GM18507 (cell line): ENCODE measurements at places on chromosomes 6 and 20.

DNA sequence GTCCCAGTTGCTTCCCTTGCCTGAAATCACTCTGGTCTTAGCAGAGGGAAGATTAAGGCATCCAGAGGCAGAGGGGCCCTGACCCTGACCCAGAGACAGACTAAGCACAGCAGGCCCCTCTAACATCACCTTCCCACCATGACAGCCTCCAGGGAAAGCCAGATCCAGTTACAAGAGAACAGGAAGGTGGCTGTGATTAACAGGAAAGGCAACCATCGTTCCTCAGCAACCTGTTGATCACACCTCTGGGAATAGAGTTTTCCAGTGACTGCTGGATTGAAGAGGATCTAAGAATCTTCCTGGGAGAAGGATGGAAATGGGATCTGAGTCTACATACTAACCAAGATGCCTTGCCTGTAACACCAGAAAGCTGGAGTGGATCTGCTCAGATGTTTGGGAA lies 5.2 kb upstream of the TREM1 start:
- DNase-seq, result no peak

GRCh38 chr20:2801286-2801728 lies 880 bp upstream of the CPXM1 start:
- no peak for DNase-seq

DNA sequence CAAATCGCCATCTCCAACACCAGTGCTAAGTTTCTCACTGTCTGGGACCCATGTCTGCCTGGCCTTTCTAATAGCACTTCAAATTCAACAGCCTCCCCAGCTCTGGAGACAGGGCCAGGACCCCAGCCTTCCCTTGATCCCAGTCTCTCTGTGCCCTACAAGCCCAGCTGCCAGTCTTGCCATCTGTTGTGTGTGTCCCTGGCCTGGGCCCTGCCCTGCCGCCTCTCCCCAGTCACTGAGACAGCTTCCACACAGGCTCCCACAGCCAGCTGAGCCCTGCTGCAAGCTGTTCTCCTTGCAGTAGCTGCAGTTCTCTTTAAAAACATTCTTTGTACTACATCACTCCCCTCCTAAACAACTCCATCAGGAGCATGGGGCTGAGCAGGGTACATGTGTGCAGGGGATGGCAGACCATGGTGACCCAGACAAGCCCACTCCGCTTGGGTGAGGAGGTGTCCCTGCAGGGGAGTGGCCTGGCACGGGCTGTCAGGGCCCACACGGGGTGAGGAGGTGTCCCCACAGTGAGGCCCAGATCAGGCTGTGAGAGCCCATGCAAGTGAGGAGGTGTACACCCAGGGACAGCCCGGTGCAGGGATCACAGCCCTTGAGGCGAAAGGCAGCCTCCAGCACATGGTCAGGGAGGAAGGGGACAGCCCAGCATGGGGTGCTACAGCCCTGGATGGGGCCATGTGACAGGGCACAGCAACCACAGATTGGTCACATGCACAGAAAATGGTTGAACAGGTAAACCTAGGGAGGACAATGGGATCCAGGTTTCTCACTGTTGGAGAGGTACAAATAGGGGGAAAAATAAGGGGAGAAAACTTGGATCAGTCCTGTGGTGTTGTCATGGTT lies 16.2 kb downstream of the CST7 start:
- no peak for DNase-seq

GRCh38 chr6:130811932-130812331 lies 15.3 kb upstream of the SMLR1 start:
- DNase-seq, result no peak

GRCh38 chr6:154314084-154314483 lies 42.5 kb downstream of the IPCEF1 start:
- no peak for DNase-seq

- no peak for DNase-seq
These were observed 43.3 kb downstream of the SOX4 start for GRCh38 chr6:21636876-21637275.

DNA sequence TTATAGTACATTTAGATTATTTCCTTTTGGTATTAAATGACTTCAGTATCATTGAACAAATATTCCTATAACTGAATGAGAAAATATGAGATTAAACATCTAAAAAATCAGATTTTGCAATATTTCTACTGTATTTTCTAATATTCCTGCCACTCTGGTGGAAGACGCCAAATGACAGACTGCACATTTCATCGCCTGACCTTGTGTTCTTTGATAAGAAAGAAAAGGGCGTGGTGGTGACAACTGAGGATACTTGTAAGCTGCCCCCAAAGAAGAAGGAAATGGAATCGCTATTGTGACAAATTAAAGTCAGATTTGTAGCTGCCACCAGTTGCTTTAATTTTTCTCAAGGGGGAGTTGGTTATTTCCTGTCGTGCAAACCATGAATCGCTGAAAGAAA lies 131.3 kb downstream of the MTFR2 start:
- no peak for DNase-seq

DNA sequence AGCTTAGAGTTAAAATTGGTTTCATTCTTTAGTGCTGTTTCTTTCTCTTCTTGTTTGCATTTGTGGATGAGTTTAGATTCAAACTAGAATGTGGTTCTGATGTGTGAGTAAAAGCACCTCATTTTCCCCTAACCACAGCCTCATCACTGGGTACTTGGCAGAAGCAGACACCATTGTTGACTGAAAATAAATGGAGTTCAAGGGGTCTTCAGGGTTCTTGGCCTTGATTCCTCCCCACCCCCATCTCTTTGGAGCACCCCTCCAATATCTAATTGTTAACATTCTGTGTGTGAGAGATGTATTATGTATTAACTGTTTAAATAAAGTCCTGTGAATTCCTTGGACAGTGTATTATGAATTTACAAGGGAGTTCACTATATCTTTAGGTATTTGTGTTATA lies 59.6 kb downstream of the JARID2 start:
- DNase-seq, result no peak

- no peak for DNase-seq
These were observed 729.1 kb upstream of the HS3ST5 start for GRCh38 chr6:115071962-115072361.

- no peak for DNase-seq
These were observed 113.6 kb upstream of the IFNGR1 start for GRCh38 chr6:137332637-137333280.

- DNase-seq, result no peak
These were observed 101.0 kb downstream of the LCA5 start for GRCh38 chr6:79436241-79436640.

DNA sequence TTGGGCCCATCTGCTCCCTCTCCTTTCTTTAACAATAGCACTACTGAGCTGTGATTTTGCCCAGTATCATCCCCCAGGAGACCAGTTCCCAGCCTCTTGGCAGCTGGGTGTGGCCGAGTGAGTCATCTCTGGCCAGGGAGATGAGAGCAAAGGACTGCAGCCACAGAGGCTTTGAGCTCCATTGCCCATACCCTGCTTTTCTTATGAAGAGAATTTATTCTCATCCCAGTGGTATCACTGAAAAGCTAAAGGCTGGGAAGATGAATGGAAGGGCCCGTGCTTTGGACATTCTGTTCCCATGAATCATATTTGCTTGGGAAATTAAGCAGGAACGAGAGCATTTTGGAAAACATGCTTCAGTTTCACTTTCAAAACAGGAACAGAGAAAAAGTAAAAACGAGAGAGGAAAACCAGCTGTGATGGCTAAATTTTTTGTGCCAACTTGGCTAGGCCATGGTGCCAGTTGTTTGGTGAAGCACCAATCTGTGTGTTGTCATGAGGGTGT lies 14.9 kb downstream of the CST3 start:
- no peak for DNase-seq

DNA sequence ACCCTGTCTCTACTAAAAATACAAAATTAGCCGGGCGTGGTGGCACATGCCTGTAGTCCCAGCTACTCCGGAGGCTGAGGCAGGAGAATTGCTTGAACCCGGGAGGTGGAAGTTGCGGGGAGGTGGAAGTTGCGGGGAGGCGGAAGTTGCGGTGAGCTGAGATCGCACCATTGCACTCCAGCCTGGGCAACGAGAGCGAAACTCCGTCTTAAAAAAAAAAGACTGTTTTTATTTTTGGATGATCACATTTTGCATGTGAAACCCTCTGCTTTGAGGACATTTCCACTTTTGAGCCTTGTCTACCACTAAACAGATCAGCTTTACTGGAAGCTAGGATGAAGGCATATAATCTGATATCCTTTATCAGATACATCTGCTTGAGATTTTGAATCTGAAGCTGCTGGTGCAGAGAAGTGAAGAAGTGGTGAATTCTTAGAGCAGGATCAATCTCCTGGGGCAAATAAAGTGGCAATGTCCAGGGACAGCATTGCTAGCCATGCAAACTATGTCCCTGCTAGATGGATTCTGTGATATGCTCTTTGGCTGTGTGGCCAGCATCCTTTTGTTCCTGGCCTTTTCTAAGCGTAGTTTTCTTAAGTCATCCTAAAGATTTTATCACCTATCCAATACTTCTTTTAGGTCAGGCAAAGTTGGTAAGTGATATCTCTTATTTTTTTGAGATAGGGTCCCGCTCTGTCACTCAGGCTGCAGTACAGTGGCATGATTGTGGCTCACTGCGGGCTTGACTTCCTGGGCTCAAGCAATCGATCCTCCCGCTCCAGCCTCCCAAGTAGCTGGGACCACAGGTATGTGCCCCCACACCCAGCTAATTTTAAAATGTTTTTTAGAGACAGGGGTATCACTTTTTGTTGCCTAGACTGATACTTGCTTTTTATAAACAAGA lies 23.3 kb downstream of the RBL1 start:
- DNase-seq, result no peak

DNA sequence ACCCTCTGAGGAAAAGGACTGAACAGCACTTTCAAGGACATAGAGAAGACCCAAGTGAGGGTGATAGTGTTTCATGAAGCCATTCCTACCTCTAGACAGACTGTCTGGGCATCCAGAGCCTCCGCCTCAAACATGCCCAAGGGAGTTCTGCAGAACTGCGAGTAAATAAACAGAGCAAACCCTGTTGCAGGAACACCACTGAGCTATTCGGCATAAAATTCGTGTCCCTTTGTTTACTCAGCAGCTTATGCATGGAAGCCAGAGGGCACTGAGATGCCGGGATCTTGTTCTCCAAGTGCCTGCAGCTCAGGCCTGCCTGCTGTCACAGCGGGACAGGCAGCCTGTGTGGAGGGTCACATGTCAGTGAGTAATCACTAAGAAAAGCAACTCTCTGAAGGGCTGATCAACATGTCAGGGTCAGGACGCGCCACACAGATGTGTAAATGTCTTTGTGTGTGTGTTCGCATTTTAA lies 164.9 kb upstream of the HEY2 start:
- DNase-seq, result no peak

DNA sequence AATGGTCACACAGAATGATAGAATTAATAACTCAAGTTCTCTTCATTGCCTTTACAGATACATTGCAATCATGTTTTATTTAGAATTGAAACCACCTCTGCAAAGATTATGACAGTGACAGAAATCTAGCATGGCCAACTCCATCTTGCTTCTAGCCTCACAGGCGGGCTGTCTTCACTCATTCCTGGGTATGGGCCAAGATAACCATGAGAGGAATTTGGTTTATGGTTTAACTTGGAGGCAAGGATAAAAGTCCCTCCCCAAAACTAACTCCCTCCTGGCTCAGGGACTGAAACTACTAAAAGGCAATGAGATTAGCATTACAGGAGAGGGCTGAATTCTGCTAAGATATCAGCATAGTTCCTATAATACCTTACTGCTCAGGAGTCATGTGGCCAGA lies 95.2 kb upstream of the CST7 start:
- no peak for DNase-seq

DNA sequence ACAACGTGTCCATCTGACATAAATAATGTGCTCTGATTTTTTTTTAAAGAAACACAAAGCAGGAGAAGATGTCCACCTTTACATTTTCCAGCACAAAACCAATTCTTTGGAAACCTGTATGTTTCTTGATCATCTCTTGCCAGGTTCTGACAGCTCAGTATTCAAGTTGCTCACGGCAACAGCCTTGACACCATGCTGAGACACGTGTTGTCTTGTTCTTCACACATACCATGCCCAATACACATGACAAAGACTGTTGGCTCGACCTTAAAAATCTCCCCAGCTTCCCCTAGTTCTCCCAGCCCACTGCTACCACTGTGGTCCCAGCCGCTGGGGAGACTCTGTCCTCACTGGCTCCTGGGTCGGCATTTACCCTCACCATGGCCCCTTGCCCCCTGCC lies 518.9 kb downstream of the PREX1 start:
- no peak for DNase-seq

- DNase-seq, result no peak
These were observed 271.1 kb downstream of the SAMD5 start for GRCh38 chr6:147779624-147780023.

DNA sequence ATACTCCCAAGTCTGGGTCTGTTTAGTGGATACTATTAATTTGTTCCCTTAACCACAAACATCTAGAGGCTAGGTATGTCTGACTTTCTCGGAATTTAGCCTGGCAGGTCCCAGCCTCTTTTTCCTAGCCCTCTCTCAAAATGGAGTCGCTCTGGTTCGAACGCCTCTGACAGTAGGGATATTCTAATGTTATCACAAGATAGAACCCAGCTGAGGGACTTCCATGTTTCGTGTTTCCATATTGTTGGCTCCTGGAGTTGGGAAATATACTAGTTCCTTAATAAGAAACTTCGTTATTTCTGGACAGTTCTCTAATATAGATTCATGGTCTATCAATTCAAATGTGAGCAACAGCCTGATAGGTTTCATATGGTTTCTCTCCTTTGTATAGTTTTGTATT lies 16.4 kb downstream of the CYB5R4 start:
- DNase-seq, result no peak

- peak; percentile 39 for DNase-seq
These were observed 8.0 kb upstream of the BCAS1 start for GRCh38 chr20:54078296-54078984.

GRCh38 chr6:16239798-16240123 lies 1.4 kb downstream of the GMPR start:
- DNase-seq, result no peak

GRCh38 chr6:16770701-16771569 lies 9.7 kb upstream of the ATXN1 start:
- no peak for DNase-seq

- DNase-seq, result no peak
These were observed 17.5 kb upstream of the BMP5 start for GRCh38 chr6:55892749-55893357.

DNA sequence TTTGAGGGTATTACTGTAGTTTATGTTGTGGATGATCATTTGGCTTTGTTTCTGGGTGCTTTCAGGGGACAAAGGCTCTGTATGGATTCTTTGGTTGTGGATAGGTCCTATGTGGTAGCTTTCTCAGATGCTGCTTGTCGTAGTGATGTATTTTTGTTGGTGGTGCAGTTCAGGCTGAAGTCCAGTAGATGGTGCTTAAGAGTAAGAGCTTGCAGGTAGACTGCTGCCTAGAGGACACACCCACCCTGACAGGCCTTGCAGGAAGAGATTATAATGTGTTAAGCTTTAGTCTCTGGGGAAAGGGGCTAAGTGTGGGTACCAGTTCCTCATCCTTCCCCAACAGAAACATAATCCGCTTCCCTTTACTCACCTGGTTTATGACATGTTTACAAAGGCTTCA lies 62.6 kb upstream of the ADGRB3 start:
- no peak for DNase-seq
